Osteocyte (in vitro differentiated cells): ENCODE measurements at places on chromosomes 1 and 21. TPM values are rescaled to one million over a fixed set of nuclear protein-coding genes. Genes with fewer than 3 reads are reported as not detected.

DNA sequence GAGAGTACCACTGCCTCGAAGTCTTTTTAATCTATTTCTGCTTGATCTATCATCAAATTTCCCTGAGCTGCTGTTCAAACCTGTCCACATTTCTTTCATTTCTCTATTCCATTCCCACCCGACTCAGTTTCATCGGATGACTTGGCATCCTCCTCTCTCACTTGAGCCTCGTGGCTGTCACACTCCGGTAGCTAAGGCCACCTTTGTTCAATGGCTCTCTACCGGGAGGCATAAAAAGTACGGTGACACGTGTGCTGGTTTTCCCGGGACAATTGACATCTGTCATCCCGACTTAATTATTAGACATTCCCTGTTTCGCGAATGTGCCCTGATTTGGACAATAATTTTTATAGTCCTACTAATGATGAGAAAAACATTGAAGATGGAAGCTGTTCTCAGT, 22.6 kb downstream of the MIS18A start:
- peak overlapping the region; percentile 93 for H3K27ac ChIP-seq
- DNase-seq = no peak
- peaks cover 20% of the 10 kb centered on the region for H3K4me1 ChIP-seq
- H3K4me3 ChIP-seq = no peak overlapping the region
- H3K36me3 ChIP-seq = no peaks in the 10 kb centered on the region

Gene SEC16B
- 0.64 and 0.76 TPM in 2 replicates for total RNA-seq

GRCh38 chr1:180135535-180135934, 19.1 kb upstream of the QSOX1 start:
- no peaks in the 10 kb centered on the region for H3K36me3 ChIP-seq
- H3K27ac ChIP-seq = no peak overlapping the region
- DNase-seq = no peak
- no peaks in the 10 kb centered on the region for H3K27me3 ChIP-seq

DNA sequence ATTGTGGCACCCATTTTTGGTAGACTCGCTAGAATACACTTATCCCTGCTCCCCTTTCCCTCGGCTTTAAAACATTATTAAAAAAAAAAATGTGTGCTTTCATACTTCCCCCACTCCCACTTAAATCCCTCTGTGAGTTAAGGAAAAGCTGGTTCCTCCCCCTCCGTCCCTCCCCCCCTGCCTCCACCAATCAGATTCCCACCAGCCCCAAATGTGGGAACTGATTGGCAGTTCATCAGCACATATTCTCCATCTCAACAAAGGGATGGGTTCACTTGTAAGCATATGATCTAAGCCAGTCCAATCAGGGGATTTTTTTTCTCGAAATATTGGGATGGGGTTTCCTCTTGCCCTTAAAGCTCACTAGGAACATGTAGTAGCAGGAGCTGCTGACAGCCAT, 10.8 kb upstream of the FYB2 start:
- H3K27me3 ChIP-seq = no peaks in the 10 kb centered on the region
- no peak overlapping the region for H3K4me3 ChIP-seq
- peaks cover 35% of the 10 kb centered on the region for H3K4me1 ChIP-seq
- DNase-seq = no peak

GRCh38 chr1:226662642-226663326, 76.3 kb downstream of the ITPKB start:
- no peaks in the 10 kb centered on the region for H3K27me3 ChIP-seq
- peaks cover 60% of the 10 kb centered on the region for H3K4me1 ChIP-seq
- H3K36me3 ChIP-seq = no peaks in the 10 kb centered on the region

DNA sequence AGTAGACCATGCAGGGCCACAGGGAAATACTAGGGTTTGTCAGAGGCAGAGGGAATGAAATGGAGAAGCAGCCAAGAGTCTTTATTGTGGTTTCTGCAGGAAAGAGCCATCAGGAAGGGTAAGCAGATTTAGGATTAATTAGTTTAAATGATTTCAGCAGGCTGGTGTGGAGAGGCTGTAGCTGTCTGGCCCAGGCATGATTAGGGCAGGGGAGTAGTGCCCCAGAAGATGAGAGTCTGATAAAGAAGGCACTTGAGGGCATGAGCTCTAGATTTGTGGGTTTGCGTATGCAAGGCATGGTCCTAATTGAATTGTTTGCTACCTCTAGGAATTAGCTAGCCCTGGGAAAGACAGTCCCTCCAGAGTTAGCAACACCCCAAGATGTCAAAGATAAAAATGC, 484.6 kb upstream of the PLXNA2 start:
- no peaks in the 10 kb centered on the region for H3K4me1 ChIP-seq
- DNase-seq = no peak
- no peak overlapping the region for H3K4me3 ChIP-seq
